Breast epithelium (tissue), 4 donors: ENCODE measurements at places on chromosomes 5 and 9. TPM values are rescaled to one million over a fixed set of nuclear protein-coding genes. Genes with fewer than 3 reads are reported as not detected.

Gene NDST1
- 46.7 TPM for total RNA-seq

Gene HAVCR2
- total RNA-seq, result 13.3 TPM

DNA sequence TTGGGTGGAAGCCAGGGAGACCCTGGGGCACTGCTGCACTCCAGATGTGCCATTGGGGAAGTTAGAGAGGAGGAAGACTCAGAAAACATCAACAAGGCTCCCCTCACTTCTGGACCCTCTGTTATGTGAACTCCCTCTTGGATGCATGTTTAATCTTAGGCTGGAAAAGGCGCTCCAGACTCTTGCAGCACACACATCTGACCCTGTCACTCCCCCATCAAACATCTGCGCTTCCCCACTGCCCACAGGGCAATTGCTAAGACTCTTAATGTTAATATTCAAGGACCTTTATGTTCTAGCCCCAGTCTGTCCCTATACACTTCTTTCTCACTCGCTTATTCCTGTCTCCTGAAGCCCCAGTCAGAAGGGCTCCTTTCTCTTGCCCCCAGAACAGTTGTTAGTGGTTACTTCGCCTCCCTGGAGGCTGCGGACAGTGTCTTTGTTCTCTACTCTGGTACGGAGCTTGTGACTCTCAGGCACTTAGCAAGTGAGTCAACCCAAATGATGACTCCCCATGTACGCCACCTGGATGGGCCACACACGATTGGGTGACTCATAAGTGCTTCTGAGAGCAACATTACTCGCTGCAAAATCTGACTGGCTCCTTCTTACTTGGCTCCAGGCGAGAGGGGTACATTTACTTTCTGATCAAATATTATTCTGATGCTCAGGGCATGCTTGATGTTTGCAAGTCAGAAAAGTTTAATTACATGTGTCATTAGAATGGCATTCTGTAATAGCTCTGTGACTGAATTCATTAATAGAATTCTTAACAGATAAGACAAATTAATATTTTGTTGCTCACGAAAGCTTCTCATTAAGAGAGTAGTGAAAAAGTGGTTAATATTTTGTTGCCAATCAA lies 193.6 kb downstream of the HSPA4 start:
- no peak overlapping the region for H3K4me3 ChIP-seq
- no peak overlapping the region for H3K27ac ChIP-seq
- H3K4me1 ChIP-seq, result no peaks in the 10 kb centered on the region
- no peaks in the 10 kb centered on the region for H3K36me3 ChIP-seq

Gene FBP1
- total RNA-seq, result 7.4 TPM

GRCh38 chr5:124554746-124555578 lies 191.5 kb downstream of the ZNF608 start:
- H3K4me1 ChIP-seq, result no peaks in the 10 kb centered on the region

- no peaks in the 10 kb centered on the region for H3K36me3 ChIP-seq
- H3K4me3 ChIP-seq, result no peak overlapping the region
- H3K4me1 ChIP-seq, result no peaks in the 10 kb centered on the region
- DNase-seq, result peak; percentile 85
These were observed 34.5 kb upstream of the GLIS3 start for GRCh38 chr9:4334410-4334813.
